ENCODE measurements at places on chromosomes 6 and 20.

GRCh38 chr20:58293453-58293852 is 16.1 kb upstream of the RAB22A start:
- no peak for DNase-seq

- no peak for DNase-seq
Observed at GRCh38 chr6:135306740-135307420, 125.8 kb downstream of the MYB start.

DNA sequence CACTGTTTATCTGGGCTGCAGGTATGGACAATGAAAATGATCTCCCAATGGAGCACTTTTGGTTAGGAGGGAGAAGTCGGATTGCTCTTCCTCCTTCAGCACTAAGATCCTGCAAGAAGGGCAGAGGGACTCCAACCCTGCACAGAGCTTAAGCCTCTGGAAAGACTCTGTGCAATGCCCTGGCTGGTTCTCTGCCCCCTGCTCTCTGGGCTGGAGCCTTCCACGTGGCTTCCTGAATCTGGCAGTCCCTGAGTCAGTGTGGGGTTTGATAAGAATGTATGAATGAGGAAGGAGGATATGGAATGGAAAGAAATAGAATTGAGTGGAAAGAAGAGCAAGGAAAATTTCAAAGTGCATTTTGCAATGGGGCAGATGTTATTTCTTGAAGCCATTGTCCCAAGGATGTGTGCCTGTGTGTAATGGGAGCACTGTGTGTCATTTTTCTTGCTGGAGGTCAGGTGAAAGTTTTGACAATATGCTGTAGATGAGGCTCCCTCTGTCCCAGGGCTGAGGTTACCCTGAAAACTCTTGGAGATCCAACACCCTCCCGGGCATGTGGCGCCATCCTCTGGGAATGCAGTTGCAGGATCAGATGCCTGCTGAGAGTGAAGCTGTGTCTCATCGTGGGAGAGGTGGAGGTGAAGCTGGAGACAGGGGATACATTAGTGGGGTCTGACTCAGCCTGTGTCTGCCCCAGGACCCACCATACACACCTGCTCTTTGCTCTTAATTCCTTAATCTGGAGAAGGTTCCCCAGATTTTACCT is 16.3 kb upstream of the CST9L start:
- no peak for DNase-seq

DNA sequence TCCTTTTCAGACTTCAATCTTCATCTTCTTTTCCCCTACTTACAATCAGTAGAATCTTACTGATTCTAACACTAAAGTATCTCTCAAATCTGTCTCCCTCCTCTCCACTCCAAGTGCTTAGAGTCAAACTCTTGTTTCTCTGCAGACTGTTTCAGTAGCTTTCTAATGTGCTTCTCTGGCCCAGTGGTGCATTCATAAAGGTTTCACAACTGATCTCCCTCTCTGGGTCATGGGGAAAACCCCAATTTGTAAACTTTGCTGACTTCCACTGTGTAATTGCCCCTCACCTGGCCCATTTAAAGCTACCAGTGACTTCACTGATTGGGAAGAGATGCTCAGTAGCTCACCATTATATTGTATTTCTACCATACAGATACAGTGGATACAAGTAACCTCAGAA is 183.6 kb downstream of the FAXC start:
- DNase-seq = no peak

GRCh38 chr6:157561414-157561790 is 180.4 kb downstream of the ZDHHC14 start:
- DNase-seq = no peak

- no peak for DNase-seq
Observed at GRCh38 chr20:33728463-33728862, 3.3 kb upstream of the ZNF341 start.

- no peak for DNase-seq
Observed at GRCh38 chr20:19070681-19071445, 141.6 kb upstream of the SLC24A3 start.

GRCh38 chr6:31702405-31702818 is 712 bp downstream of the ABHD16A start:
- DNase-seq = no peak

Data from GDM1 (cell line).